Activated CD4-positive, alpha-beta memory T cell treated with anti-CD3 and anti-CD28 coated beads for 36 hours (primary cell): ENCODE measurements at places on chromosomes 3 and 15.

DNA sequence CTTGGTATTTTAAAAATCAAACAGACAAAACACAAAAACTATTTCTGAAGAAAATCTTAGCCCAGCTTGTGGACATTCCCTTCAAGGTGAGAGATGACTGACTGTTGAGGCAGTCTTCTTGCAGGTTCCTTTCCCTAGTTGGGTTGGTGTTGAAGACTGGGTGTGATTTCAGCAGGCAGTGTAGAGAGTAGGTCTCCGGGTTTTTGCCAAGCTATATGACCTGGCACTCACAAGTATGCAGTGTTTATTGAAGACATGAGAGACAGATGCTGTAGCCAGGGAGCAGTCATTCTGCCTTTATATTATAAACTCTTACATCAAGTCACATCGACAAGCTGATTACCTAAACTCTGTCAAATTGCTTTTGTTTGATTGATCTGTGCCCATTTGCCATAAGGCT is 17.5 kb downstream of the SENP8 start:
- H3K27me3 ChIP-seq: no peaks in the 10 kb centered on the region
- no peak overlapping the region for H3K27ac ChIP-seq
- H3K4me1 ChIP-seq: no peaks in the 10 kb centered on the region
- DNase-seq: no peak
- no peaks in the 10 kb centered on the region for H3K36me3 ChIP-seq
- no peak overlapping the region for H3K4me3 ChIP-seq

DNA sequence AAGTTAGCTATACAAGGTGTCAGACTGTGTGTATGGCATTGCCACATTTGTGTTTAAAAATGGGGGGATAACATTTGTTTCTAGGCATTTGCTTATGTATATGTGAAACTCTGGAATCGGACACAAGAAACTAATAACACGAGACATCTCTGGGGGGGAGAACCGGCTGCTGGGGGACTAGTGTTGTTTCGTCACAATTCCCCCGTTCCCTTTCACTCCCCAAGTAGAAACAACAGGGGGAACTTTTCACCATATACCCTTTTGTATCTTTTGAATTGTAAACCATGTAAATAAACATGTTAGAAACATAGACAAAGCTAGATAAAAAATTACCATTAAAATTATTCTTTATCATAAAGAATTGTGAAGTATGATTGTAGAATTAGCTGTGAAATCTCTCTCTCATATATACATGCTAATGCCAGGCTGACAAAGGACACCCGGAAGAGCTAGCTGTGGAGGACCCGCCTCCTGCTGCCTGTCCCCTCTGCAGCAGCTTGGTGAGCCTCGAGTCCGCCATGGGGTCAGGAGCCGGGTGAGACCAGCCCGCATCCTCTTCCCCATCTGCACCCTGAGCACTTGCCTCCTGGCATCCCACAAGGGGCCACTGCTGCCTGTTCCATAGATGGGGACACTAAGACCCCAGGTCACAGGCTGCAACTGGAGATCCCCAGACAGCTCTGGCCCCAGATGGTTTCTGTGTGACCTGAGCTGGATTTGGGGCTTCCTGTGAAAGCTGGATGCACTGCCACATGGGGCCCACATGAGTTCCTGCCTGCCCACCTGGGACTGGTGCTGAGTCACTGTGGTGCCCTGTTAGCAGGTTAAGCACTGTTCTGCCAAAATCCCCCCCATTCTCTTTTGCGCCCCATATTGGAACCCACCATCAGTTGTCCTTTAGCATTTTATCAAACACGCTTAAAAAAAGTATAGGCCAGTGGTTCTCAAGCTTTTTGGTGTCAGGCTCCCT is 91.6 kb downstream of the IQSEC1 start:
- no peak overlapping the region for H3K4me3 ChIP-seq
- H3K36me3 ChIP-seq: no peaks in the 10 kb centered on the region
- peaks cover 47% of the 10 kb centered on the region for H3K4me1 ChIP-seq
- H3K27ac ChIP-seq: no peak overlapping the region

DNA sequence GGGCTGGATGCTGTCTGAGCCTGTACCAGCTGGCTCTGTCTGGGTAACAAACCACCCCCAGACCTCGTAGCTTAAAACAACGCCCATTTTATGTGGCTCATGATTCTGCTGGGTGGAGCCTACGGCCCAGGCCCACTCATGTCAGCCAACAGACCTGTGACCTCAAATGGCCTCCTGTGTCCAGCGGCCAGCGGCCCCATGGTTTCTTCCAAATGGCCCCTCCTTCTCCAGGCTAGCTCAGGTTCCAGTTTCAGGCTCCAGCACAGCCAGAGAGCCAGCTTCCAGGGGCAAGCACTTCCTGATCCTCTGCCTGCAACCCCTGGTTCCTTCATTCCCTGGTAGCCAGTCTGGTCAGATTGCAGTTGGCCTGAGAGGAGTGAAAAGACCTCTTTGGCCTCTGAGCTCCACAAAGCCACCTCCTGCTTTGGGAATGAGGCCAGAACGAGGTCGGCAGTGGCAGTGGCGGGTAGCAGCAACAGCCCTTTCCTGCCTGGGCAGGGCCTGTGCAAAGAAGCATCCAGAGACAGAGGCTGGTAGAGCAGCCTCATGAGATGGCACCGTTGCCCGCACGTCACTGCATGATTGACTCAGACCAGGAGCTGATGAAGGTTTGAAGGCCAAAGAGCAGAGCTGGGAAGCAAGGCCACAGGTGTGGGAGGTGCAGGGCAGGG is 21.0 kb upstream of the PLXNA1 start:
- no peak for DNase-seq
- peaks cover 3% of the 10 kb centered on the region for H3K36me3 ChIP-seq
- no peak overlapping the region for H3K27ac ChIP-seq

- no peak overlapping the region for H3K4me3 ChIP-seq
- no peak for DNase-seq
- H3K36me3 ChIP-seq: no peaks in the 10 kb centered on the region
- H3K27me3 ChIP-seq: peaks cover 1% of the 10 kb centered on the region
Observed at GRCh38 chr3:130377960-130378676, 32.6 kb downstream of the COL6A5 start.

DNA sequence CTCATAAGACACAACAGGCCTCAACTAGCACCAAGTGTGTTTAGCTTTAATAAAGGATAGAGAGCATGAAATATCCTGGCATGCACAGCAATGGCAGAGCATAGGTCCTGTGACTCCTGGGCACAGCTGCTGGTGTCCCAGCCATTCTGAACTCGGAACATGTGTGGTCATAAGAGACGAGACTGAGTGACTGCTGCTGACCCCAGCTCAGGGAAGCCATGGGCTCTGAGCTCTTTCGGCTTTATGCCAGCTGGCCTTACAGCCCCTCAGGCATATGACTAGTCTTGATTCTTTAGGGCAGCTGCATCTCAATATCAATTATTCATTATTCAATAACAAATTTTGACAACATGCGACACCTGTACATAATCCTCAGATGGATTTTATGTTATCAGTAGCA is 62.4 kb upstream of the TOPAZ1 start:
- no peaks in the 10 kb centered on the region for H3K4me1 ChIP-seq
- H3K36me3 ChIP-seq: no peaks in the 10 kb centered on the region
- no peak for DNase-seq
- no peak overlapping the region for H3K4me3 ChIP-seq
- no peak overlapping the region for H3K27ac ChIP-seq

DNA sequence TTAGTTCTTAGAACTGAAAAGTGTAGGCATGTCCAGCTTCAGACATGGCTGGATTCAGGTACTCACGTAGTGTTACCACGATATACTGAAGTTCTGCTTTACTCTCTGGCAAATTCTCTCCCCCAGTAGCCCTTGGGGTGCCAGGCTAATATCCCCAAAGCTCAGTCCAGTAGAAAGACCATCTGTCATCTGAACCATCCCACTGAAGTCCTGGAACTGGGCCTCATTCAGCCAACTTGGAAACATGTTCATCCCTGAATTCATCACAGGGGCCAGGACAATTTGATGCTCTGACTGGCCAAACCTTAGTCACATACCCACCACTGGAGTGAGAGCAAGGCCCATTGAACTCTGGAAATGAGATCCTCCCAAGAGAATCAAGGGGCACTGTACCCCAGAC is 8.2 kb downstream of the EFCC1 start:
- H3K27ac ChIP-seq: no peak overlapping the region
- no peaks in the 10 kb centered on the region for H3K36me3 ChIP-seq
- DNase-seq: no peak
- H3K4me1 ChIP-seq: peaks cover 9% of the 10 kb centered on the region
- H3K4me3 ChIP-seq: no peak overlapping the region

GRCh38 chr3:42608581-42608980 is 8.1 kb downstream of the NKTR start:
- H3K27me3 ChIP-seq: no peaks in the 10 kb centered on the region
- H3K27ac ChIP-seq: no peak overlapping the region
- peaks cover 83% of the 10 kb centered on the region for H3K4me1 ChIP-seq
- H3K4me3 ChIP-seq: no peak overlapping the region
- peaks cover 30% of the 10 kb centered on the region for H3K36me3 ChIP-seq
